ENCODE measurements at places on chromosomes 3 and 15.

DNA sequence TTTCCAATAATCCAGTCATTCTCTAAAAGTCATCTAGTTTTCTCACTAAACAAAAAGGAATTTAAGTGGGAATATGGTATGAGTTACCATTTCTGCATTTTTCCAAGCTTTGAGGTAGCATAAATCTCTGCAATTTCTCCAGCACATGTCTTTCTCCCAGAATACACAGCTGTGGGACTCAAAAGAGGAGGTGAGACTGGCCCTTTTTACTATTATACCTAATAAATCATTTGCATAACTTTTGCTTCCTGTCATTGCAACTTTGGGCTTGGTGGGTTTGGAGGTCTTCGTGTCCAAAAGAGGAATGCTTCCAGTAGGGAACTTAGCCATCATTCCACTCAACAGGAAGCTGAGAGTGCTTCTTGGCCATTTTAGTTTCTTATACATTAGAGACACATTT lies 94.8 kb downstream of the FMN1 start:
- ATAC-seq = no peak

- ATAC-seq = no peak
Observed at GRCh38 chr15:29904757-29905417, 82.6 kb upstream of the TJP1 start.

- ATAC-seq = no peak
Observed at GRCh38 chr3:29140666-29141065, 140.2 kb upstream of the RBMS3 start.

DNA sequence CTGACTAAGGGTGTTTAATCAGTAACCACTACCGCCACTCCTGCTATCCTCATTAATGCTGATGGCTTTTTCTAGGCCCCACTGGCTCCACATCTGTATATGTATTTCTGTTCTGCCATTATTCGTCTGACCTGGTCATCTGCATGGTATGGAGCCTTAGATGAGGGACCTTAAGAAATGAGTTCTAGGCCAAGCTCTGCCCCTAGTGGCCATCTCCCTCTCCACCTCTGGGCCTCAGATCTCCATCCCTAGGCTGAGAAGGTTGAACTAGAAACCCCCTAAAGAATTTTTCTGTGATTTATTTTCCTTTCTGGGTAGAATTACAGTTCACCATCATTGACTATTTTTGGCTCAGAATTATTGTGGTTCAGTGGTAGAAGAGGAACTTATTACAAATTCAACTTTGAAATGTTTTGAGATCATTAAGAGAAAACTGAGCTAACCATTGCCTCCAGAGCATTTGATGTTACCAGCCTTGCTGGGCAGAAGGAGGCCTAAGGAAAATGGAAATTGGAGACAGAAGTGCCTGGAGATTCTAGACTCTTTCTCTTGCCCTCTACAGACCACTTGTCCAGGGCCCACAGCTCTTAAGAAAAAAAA lies 325.2 kb upstream of the NR2E3 start:
- no peak for ATAC-seq

Measured in gastroesophageal sphincter (tissue), 4 donors.